Midbrain (tissue), 1 donor: ENCODE measurements at places on chromosomes 11 and 22.

DNA sequence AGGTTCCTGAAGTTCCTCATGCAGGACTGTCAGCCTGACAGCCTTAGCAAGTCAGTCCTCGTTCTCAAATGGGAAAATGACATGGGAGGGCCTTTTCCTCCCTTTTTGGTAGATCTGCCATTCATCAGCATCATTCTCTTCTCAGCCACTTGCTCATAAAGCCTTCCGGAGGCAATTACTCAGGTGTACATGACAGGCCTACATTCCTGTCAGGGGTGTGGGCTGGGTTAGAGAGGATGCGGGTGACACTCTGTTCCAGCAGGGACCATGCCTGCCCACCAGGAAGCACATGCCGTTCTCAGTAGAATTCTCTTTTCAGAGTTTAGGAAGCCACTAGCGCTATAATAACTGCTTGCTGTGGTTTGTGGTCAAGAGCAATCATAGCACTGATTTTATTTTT is 24.2 kb upstream of the ANKK1 start:
- no peak for DNase-seq

GRCh38 chr11:122656631-122657101 is 1.1 kb downstream of the UBASH3B start:
- DNase-seq, result no peak

- DNase-seq, result no peak
These were observed 37.1 kb downstream of the MCM5 start for GRCh38 chr22:35437049-35437448.

GRCh38 chr11:59615120-59615636 is 396 bp downstream of the OSBP start:
- DNase-seq, result peak; percentile 3

DNA sequence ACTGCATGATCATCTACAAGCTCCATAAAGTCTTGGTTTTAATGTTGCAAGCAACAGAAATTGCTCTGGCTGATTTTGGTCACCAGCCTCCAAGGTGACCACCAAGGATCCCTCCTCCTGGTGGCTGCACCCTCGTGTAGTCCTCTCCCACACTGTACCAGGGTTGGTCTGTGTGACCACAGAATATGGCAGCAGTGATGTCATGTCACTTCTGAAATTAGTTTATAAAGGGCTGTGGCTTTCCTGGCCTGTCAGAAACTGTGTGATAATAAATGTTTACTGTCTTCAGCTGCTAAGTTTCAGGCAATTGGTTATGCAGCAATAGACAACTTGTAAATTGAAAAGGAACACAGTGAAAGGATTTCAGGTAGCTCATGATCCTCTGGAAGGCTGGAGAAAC is 5.3 kb upstream of the PRDM11 start:
- no peak for DNase-seq

GRCh38 chr22:44964722-44965078 is 45.1 kb downstream of the PHF21B start:
- DNase-seq, result no peak

- DNase-seq, result peak; percentile 44
These were observed 5.9 kb downstream of the RHOG start for GRCh38 chr11:3834664-3835461.

DNA sequence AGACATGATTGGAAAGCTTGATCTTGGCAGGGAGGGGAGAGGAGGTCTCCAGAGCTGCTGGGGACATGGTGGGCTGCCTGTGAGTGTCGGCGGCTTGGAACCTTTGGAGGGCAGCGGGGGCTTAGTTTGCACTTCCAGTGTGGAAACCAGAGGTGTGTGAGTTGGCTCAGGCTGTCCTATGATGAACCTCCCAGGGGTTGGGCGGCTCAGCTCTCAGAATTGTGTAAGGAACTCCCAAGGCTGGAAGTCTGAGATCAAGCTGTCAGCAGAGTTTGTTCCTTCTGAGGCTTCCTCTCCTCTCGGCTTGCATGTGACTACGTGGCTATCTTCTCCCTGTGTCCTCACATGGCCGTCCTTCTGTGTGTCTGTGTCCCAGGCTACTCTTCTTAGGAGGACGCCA is 87.9 kb upstream of the B3GAT1 start:
- DNase-seq, result no peak

- DNase-seq, result no peak
These were observed 1270.6 kb downstream of the LRRC4C start for GRCh38 chr11:40188848-40189247.

DNA sequence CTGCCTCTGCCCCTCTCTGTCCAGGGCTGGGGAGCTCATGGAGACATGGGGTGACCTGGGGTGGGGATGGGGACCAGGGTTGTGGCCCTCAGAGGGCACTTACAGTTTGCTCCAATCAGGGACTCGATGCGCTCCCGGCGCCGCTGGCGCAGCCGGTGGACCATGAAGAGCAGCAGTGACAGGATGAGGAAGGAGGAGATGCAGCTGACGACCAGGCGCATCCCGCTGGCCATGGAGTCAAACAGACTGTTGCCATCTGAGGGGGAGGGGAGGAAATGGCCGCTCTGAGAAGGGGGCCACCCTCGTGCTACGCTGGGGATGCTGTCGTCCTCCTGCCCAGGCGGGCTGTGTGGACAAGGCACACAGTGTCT is 80.5 kb downstream of the DGCR2 start:
- DNase-seq, result no peak

- DNase-seq, result no peak
These were observed 17.0 kb upstream of the PANX1 start for GRCh38 chr11:94111660-94112059.
